ENCODE measurements at places on chromosomes 2 and 18.

GRCh38 chr18:45324495-45325113, 290.7 kb upstream of the SLC14A2 start:
- DNase-seq: peak; percentile 91

DNA sequence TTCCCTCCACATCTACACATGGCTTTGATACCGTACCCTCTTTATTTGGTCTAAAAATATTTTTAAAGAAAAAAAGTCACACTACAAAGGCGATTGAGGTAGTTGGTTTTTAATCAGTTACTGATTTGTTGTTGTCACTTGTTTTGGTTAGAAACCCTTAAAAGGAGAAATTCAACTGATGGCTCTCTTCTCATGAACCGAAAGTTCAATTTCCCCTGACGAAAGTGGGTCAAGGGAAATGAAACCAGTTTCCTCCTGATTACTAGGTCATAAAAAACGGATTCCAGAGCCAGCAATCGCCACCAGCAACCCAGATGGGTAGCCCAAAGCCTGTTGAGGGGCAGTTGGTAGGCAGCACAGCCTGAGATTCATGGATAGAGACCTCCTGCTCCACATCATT, 63.2 kb downstream of the DLGAP1 start:
- no peak for DNase-seq

DNA sequence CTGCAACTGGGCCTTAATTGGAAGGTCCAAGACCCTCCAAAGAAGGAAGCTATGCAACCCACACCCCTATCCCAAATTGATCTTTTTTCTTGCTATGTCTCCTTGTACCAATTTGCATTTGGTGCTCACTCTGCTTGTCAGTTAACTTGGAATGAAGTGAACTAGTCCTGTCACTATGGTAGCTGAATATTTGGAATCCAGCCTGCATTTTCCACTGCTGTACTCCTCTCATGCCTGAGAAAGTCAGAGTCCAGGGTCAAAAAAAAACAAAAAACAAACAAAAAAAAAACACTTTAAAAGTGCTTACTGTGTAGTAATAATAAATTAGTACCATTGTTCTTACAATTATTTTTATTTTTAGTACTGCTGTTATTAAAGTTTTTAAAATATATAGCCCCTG, 462.8 kb upstream of the SLC8A1 start:
- DNase-seq: no peak

DNA sequence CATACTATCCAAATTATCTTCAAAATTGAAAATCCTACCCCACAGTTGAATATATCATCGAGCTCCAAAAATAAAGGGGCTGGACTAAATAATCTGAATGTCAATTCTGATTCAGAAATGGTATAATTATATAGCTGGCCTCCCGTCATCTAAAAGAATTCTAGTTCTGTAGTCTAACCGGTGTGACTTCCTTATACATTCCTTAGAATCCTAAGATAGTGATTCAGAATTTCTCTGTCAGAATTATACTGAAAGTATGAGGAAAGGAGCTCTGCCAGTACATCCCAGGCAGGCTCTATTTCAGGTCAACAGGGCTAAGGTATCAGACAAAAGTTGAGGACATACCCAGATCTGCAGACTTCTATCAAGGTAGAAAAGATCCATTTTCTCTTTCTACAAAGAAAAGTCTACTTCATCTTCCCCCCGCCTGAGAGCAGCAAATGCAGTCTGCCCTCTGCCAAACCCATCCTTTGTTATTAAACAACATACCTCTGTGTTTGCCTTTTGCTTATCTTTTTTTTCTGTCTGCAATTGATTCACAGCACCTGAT, 128.5 kb downstream of the METTL4 start:
- no peak for DNase-seq

- DNase-seq: no peak
These were observed 20.3 kb downstream of the MRPL19 start for GRCh38 chr2:75666911-75667310.

DNA sequence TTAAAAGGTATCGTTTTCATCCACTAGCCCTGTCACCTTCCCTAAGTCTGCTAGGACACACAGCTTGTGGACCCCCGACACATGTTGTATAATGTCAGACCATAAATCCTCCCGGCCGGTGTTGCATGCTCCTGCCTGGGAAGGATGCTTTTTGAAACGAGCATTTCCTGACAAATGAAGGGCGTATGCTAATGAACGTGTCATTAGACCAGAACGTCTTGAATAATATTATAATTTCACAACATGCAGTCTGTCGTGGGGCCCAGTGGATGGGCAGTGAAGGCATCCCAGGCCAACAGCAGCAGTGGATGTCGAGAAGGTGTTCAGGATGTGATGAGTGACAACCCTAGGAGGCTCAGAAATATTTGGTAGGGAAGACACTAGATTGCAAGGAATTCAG, 7.5 kb downstream of the CHRNA1 start:
- no peak for DNase-seq

DNA sequence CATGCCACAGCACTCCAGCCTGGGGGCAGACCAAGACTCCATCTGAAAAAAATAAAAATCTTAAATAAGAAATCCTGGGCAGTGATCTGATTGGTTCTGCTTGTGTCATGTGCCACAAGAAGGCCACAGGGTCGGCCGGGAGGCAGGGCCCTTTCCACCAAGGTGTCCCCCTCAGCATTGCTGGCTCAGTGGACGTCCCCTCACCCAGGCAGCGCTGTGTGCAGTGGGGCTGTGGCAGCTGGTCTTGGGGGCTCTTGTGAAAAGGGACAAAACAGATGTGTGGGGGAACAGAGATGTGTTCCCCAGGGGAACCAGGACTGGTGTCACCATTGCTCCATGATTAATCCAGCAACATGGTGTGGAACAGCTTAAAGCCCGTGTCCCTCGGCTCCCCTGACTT, 60.5 kb downstream of the HS6ST1 start:
- no peak for DNase-seq

DNA sequence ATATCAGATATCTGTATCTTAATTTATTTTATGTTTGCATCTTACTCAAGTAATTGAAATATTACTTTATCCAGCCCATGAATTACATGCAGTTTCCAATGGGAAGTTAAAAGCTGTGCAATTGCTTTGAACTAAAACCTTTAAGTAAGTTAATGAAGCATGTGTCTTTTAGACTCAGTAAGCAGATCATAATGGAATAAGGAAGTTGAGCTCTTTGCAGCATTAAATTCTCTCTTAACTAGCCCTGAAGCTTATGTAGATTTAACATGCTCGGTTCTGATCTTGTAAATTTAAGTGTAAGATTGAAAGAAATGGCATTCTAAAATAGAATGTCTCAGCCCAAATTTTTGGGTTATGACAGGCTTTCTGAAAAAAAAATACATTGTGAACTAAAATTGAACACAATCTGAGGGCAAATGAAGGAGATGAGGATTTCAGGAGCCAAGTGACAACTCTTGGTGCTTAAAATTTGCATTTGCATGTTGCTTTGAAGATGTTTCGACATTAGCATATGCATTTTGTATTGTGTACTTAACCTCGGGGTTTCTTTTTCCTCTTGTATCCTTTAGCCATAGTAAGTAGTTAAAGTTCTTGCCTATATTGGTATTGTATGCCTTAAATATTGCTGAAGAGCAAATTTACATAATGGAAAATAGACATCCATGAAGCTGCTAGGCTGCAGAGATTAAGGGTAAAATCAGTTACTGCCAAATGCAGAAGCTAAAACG, 297.8 kb upstream of the KCNJ3 start:
- DNase-seq: no peak

DNA sequence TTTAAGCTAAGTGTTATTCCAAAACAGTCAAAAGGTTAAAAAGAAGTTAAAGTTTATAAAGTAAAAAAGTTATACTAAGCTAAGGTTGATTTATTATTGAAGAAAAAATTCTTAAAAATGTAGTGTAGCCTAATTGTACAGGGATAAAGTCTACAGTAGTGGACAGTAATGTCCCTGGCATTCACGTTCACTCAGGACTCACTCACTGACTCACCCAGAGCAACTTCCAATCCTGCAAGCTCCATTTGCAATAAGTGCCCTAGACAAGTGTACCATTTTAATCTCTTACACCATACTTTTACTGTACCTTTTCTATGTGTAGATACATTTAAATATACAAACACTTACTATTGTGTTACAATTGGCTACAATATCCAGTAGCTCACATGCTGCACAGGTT, 86.1 kb downstream of the CACNB4 start:
- DNase-seq: no peak

GRCh38 chr2:203599509-203599908, 64.4 kb upstream of the RAPH1 start:
- DNase-seq: no peak

All from fibroblast of the conjunctiva (primary cell).